ENCODE measurements at places on chromosomes 13 and 19. TPM values are rescaled to one million over a fixed set of nuclear protein-coding genes. Genes with fewer than 3 reads are reported as not detected.

The SYNGR4 gene
- total RNA-seq, result not detected

DNA sequence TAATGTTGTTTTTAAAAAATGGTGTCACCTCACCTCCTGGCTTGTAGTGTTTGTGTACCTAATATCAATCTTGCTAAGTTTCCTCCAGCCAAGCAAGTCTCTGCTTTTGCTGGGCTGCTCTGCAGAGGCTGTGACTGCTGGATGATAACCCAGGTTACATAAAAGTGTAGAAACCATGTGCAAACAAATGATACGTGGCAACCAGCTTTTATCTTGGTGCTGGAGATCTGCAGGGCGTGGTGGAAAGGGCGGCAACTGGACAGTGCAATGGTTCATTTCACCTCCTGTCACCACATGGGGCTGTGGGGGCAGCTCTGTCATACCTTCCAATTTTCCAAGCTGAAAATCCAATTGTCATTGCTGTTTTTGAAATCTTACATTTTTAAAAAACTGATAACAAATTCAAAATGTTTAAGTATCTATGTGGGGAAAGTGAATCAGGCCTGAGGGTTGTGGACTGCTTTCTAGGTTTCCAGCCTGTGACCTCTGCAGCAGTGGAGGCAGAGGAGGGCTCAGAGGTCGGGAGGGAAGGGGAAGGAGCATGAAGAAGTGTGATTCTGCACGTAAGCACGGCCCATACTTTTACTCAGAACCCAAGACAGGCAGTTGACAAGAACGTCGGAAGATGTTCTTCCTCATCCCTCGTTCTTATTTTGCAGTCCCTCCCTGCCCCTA, 9.7 kb downstream of the GPR42 start:
- no peak overlapping the region for H3K4me3 ChIP-seq
- no peaks in the 10 kb centered on the region for H3K4me1 ChIP-seq
- no peak overlapping the region for H3K27ac ChIP-seq
- DNase-seq, result no peak

The CYP2B6 gene
- not detected for total RNA-seq

GRCh38 chr13:39197647-39198007, 159.4 kb downstream of the NHLRC3 start:
- H3K36me3 ChIP-seq, result no peaks in the 10 kb centered on the region
- no peak overlapping the region for H3K27ac ChIP-seq
- H3K4me1 ChIP-seq, result no peaks in the 10 kb centered on the region
- H3K27me3 ChIP-seq, result no peaks in the 10 kb centered on the region
- DNase-seq, result no peak

GRCh38 chr13:92173254-92173653, 774.8 kb downstream of the GPC5 start:
- no peak overlapping the region for H3K4me3 ChIP-seq
- H3K4me1 ChIP-seq, result no peaks in the 10 kb centered on the region
- no peak for DNase-seq
- no peaks in the 10 kb centered on the region for H3K36me3 ChIP-seq
- H3K27me3 ChIP-seq, result no peaks in the 10 kb centered on the region
- no peak overlapping the region for H3K27ac ChIP-seq

The ZNF610 gene
- total RNA-seq, result 6.0 TPM

The CYP4F2 gene
- not detected for total RNA-seq

The NKPD1 gene
- 0.80 TPM for total RNA-seq

DNA sequence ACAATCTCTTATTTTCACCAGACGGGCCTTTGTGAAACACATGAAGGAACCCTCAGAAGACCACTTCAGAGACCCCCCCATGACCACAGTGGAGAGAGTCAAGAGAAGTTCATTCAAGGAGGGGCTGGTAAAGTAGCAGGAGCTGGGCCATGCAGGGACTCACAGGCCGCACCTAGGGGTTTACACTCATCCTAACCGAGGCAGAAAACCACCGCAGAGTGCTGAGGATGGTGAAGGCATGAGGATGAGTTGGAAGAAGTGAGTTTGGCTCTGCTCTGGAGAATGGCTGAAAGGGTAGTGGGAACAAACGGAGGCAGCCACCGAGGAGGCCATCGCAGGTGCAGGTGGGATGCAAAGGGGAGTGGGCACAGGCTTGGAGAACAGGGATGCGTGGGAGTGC, 1046.9 kb downstream of the UQCRFS1 start:
- H3K36me3 ChIP-seq, result no peaks in the 10 kb centered on the region
- no peaks in the 10 kb centered on the region for H3K4me1 ChIP-seq
- no peak overlapping the region for H3K27ac ChIP-seq
- no peak overlapping the region for H3K4me3 ChIP-seq

DNA sequence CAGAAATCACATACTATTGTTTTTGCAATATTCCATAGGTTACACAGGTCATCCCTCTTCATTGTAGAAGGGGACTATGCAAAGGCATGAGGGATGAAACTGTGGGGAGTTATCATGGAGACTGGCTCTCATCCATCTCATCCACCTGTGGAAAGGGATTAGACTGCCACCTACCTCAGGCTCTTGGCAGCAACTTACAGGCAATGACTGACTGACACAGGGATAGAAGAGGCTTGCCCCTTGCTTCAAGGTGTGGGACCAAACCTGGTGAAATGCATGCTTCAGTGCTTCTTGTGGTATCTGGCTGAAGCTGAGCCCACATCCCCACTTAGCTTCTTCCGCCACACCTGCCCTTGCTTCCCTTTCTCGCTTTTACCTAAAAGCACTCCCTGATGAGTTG, 341.3 kb downstream of the GPC5 start:
- DNase-seq, result no peak
- H3K27me3 ChIP-seq, result no peaks in the 10 kb centered on the region
- no peaks in the 10 kb centered on the region for H3K4me1 ChIP-seq
- H3K4me3 ChIP-seq, result no peak overlapping the region
- H3K27ac ChIP-seq, result no peak overlapping the region

DNA sequence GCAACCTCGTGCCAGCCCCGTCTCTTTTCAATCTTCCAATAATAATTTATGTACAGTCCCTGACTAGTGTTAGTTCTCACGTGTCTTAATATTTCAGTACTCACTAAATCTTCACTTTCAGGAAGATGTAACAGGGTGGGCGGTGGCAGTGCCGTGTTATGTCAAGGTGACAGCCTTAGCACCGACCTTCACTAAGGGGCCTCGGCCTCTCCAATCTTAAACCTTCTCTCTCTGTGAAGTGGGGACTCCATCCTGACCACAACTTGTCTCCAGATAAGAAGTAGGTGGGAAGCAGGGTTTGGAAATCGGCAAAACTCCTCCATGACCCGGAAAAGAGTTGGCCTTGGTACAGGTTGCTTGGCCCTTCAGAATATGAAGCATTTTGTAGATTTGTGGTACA, 1.8 kb downstream of the RPS19 start:
- no peak for DNase-seq
- no peak overlapping the region for H3K4me3 ChIP-seq
- no peaks in the 10 kb centered on the region for H3K27me3 ChIP-seq
- H3K27ac ChIP-seq, result peak overlapping the region; percentile 96
- H3K36me3 ChIP-seq, result peaks cover 51% of the 10 kb centered on the region
- peaks cover 67% of the 10 kb centered on the region for H3K4me1 ChIP-seq

- H3K4me3 ChIP-seq, result no peak overlapping the region
- no peaks in the 10 kb centered on the region for H3K36me3 ChIP-seq
- H3K27ac ChIP-seq, result no peak overlapping the region
- no peak for DNase-seq
Observed at GRCh38 chr13:105665284-105665683, 870.2 kb downstream of the EFNB2 start.

GRCh38 chr13:113864273-113864890, 506 bp upstream of the GAS6 start:
- no peaks in the 10 kb centered on the region for H3K36me3 ChIP-seq
- H3K4me1 ChIP-seq, result peaks cover 12% of the 10 kb centered on the region
- peaks cover 19% of the 10 kb centered on the region for H3K27me3 ChIP-seq
- H3K27ac ChIP-seq, result no peak overlapping the region
- H3K4me3 ChIP-seq, result no peak overlapping the region

- no peak overlapping the region for H3K27ac ChIP-seq
- H3K4me3 ChIP-seq, result no peak overlapping the region
- no peaks in the 10 kb centered on the region for H3K4me1 ChIP-seq
- H3K36me3 ChIP-seq, result no peaks in the 10 kb centered on the region
Observed at GRCh38 chr13:75723901-75724300, 87.8 kb downstream of the LMO7 start.

DNA sequence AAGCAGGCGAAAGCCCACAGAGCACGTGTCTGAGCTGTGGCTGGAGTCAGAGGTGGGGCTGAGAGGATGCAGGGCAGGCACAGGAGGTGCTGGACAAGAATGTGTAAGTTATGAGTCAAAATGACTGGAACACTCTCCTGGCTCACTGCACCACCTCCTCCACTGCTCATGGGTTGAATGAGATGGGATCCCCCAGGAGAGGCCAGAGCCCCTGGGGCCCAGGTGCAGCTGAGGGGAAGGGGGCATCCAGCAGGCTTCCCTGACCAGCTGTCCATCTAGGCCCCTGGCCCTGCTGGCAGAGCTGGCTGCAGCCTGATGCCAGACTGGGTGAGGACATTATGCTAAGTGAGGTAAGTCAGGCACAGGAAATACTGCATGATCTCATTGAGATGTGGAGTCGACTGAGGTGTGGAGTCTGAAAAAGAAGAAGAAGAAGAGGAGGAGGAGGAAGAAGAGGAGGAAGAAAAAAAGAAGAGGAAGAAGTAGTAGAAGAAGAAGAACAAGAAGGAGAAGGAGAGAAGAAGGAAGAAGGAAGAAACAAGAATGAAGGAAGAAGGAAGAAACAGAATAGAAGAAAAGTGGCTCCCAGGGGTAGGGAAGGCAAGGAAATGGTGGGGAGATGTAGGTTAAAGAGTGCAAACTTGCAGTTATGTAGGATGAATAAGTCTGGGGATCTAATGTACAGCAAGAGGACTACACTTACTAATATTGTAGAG, 747.4 kb downstream of the UQCRFS1 start:
- no peak for DNase-seq
- H3K27me3 ChIP-seq, result no peaks in the 10 kb centered on the region
- H3K4me1 ChIP-seq, result no peaks in the 10 kb centered on the region
- H3K27ac ChIP-seq, result no peak overlapping the region
- H3K4me3 ChIP-seq, result no peak overlapping the region

GRCh38 chr13:31922724-31923123, 108.8 kb upstream of the FRY start:
- no peak overlapping the region for H3K27ac ChIP-seq
- no peaks in the 10 kb centered on the region for H3K36me3 ChIP-seq
- no peak for DNase-seq
- peaks cover 9% of the 10 kb centered on the region for H3K4me1 ChIP-seq
- H3K4me3 ChIP-seq, result no peak overlapping the region

- H3K27ac ChIP-seq, result no peak overlapping the region
- H3K4me1 ChIP-seq, result peaks cover 16% of the 10 kb centered on the region
- no peak for DNase-seq
- H3K27me3 ChIP-seq, result no peaks in the 10 kb centered on the region
- no peak overlapping the region for H3K4me3 ChIP-seq
- no peaks in the 10 kb centered on the region for H3K36me3 ChIP-seq
Observed at GRCh38 chr13:29569253-29570050, 26.0 kb downstream of the SLC7A1 start.

The UBE2L5 gene
- not detected for total RNA-seq

DNA sequence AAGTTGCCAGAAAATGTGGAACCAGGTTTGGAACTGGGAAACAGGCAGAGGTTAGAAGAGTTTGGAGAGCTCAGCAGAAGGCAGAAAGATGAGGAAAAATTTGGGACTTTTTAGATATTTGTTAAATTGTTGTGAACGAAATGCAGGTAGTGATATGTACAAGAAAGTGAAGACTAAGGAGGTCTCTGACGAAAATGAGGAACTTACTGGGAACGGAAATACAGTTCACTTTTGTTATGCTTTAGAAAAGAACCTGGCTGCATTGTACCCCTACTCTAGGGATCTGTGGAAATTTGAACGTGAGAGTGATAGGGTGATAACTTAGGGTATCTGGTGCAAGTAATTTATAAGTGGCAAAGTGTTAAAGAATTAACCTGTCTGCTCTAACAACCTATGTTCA, 632.4 kb downstream of the SLITRK5 start:
- H3K4me1 ChIP-seq, result no peaks in the 10 kb centered on the region
- no peak for DNase-seq
- H3K36me3 ChIP-seq, result no peaks in the 10 kb centered on the region
- no peak overlapping the region for H3K4me3 ChIP-seq
- H3K27ac ChIP-seq, result no peak overlapping the region

DNA sequence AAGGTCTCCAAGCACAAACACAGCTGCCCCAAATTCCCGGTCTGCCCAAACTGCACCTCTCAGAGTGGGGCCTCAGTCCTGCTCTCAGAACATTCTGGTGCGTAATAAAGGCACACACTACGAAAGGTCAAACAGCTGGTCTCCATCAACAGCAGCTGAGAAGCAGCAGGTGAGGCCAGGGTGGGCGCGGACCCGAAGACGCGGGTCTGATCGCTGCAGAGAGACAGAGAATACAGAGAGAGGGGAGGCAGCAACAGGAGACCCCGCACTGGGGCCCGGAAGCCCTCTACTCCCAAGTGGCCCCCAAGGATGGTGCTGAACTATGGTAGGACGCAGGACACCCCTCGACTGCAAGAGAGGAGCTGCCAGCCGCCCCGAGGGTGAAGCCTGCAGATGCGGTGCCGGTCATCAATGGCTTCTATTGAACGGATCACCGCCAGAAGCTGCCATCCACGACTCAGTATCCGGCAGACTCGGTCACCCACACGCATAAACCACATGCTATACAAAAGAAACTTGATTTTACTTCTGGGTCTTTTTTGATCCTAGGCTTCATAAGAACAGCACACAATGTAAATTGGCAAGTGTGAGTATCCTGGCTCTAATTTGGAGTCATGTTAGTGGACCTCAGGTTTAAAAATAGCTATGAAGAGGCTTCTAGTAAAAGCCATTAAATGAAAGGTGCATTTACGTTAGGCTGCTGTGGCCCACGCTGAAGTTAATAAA, 33.4 kb downstream of the STK24 start:
- DNase-seq, result peak; percentile 58
- H3K27ac ChIP-seq, result peak overlapping the region; percentile 36
- peaks cover 94% of the 10 kb centered on the region for H3K4me1 ChIP-seq
- no peak overlapping the region for H3K4me3 ChIP-seq
- no peaks in the 10 kb centered on the region for H3K27me3 ChIP-seq

- H3K27me3 ChIP-seq, result no peaks in the 10 kb centered on the region
- no peak overlapping the region for H3K4me3 ChIP-seq
- no peaks in the 10 kb centered on the region for H3K36me3 ChIP-seq
- H3K4me1 ChIP-seq, result no peaks in the 10 kb centered on the region
- no peak for DNase-seq
- H3K27ac ChIP-seq, result no peak overlapping the region
Observed at GRCh38 chr13:75945841-75946482, 309.8 kb downstream of the LMO7 start.

DNA sequence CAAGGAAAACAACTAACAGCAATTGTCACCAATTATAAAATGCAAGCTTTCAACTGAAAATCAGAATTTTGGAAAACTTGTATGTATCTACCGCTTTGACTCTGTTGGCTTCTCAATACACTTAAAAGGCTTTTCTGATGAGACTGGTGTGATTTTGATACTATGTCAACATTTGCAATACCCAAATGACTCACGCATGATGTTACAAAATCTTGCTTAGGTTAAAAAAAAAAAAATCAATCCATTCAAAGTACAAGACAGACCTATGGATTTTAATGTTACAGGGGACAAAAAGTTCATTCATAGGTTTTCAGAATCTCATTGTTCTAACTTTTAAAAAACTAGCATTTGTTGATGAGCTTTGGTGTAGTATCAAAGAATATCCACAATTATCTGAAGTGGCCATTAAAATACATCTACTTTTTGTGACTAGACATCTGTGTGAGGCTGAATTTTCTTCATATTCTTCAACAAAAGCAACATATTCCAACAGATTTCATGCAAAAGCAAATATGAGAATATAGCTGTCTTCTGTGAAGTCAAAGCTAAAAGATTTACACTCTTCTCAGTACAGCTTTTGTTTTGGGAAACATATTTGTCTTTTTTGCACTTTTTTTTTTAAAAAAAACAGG, 10.7 kb downstream of the ELF1 start:
- DNase-seq, result no peak
- H3K4me1 ChIP-seq, result peaks cover 95% of the 10 kb centered on the region
- no peaks in the 10 kb centered on the region for H3K36me3 ChIP-seq
- no peaks in the 10 kb centered on the region for H3K27me3 ChIP-seq

All from CD4-positive, alpha-beta memory T cell (primary cell).